Stimulated activated CD8-positive, alpha-beta memory T cell treated with anti-CD3 and anti-CD28 coated beads, Interleukin-7, amount 100 ng/mL, for 1 hour (primary cell): ENCODE measurements at places on chromosomes 3 and 15.

DNA sequence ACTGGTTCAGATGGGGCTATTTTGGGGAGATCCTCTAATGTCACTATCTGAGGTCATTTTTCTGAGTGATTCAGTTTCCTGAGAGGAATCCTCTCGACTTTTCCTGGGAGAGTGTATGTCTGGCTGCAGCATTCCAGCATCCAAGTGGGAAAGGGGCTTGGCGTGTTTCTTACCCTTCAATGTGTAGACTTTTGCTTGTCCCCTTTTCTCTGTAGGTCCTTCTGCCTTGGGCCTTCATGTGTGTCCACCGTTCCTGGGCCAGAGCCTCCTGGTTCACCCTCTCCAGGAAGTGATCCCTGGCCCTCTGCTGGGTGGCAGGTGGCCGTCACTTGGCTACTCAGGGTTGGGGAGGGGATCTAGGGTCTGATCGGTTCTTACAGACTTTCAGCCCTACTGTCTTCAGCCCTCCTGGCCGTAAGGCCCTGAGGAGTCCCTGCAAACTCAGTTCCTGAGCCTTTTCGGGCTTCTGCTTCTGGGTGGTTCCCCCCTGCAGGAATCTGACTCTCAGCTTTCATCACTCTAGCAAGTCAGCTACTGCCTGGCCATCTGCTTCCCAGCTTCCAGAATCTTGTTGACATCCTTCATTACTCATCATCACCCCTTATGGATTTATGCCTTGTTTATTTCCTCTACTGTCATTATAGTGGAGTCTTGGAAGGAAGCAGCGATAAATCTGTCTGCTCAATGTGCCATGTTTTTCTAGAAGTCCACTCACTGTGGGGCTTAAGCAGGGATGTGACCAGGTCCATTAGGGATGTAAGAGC lies 36.5 kb downstream of the GOLGA6L10 start:
- no peak for DNase-seq

DNA sequence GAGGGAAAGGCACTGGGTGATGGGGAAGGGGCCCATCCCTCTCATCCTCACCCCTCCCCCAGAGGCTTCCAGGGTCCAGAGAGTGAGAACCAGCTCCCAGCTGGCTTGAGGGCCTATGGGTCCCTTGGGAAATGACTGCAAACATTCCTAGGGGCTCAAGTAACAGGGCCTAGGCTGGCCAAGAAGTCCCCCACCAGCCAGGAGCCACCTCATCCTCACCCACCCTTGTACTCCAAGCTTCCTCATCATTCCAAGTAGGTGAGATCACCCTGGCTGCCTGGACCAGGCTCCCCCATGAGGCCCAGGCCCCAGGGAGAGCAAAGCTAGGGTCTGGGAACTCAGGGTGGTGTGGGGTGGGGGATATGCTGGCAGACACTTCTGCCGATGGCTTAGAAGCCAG lies 14.8 kb downstream of the LOXL1 start:
- DNase-seq, result no peak

DNA sequence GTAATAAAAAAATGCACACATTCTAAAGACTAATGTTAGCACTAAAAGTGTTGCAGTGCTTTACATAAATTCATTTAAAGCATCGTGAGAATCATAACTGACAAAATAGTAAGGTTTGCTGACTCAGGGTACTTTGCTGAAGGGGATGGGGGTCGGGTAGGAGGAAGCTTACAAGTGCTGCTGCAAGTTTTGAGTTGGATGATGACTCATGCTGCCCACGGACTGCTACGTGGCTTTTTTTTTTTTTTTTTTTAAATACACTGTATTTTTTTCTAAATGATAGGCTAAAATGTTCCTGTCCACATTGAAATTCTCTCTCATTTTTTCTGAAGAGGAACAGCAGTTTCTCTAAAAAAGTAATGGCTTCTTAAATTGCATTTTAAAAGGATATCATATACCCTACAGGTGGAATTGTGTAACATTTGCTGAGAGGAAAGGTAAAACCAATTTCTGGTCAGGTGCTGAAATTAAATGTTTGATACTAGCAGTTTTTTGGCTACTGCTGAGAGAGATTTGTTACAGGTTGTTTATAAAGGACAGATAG lies 2.2 kb downstream of the MAPK6 start:
- DNase-seq, result peak; percentile 34

DNA sequence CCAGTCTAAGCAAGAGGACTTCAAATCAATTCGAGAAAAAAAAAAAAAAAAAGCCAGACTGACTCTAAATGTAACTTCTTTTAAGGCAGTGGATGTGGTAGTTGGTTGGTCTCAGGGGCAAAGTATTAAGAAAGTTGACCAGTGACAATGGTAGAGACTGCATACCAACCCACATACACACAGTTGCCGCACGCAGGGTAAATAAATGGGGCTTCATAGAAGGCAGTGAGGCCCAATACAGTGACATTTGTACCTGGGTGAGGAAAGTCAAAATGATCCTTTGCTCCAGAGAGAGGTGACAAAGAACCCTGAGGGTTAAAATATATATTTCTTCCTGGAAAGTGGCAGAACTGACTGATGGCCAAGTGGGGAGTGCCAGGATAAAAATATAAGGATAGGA lies 100.8 kb upstream of the MEX3B start:
- DNase-seq, result no peak

DNA sequence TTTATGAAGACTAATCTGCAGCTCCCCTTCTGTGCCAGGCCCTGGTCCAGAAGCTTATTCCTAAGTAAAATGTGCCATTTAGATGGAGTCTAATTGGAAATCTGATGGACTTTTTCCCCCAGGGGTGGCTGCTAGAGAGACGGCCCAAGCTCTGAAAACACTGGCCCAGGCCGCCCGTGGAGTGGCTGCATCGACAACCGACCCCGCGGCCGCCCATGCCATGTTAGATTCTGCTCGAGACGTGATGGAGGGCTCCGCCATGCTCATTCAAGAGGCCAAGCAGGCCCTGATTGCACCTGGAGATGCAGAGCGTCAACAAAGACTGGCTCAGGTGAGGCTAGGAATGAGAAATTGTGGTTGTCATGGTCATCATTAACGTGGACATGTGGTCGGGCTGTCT lies 305.8 kb upstream of the TPM1 start:
- no peak for DNase-seq

DNA sequence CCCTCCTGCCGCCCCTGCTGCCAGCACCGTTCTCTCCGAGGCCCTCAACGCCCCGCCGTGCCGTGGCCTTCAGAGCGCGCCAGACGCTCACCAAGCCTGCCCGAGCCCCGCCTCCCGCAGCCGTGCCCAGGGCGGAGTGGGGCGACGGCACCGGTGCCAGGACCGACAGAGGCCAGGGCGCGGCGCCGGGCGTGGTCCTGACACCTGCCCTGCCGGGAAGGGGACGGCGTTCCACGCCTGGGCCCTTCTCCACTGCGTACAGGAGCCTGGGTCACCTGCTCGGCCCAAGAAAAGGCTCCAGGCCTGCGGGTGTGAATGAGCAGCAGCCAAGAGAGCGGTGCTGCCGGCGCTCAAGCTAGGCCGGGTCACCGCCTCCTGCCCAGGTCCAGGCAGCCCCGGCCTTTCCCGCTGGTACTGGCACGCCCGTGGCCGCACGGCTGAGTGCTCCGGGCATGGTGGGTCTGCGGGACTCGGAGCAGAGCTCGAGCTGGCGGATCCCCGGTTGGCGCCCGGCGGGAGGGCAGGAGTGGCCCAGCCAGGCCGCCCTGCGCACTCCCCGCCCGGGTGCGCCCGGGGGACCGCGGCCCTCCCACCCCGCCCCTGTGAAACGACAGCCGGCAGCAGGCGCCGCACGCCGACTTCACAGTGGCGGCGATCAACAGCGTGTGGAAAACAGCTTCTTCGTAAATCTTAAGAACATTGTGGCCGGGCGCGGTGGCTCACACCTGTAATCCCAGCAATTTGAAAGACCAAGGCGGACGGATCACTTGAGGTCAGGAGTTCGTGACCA lies 4.2 kb downstream of the OCA2 start:
- DNase-seq, result no peak

- DNase-seq, result no peak
Observed at GRCh38 chr15:63519041-63519440, 14.6 kb downstream of the USP3 start.

DNA sequence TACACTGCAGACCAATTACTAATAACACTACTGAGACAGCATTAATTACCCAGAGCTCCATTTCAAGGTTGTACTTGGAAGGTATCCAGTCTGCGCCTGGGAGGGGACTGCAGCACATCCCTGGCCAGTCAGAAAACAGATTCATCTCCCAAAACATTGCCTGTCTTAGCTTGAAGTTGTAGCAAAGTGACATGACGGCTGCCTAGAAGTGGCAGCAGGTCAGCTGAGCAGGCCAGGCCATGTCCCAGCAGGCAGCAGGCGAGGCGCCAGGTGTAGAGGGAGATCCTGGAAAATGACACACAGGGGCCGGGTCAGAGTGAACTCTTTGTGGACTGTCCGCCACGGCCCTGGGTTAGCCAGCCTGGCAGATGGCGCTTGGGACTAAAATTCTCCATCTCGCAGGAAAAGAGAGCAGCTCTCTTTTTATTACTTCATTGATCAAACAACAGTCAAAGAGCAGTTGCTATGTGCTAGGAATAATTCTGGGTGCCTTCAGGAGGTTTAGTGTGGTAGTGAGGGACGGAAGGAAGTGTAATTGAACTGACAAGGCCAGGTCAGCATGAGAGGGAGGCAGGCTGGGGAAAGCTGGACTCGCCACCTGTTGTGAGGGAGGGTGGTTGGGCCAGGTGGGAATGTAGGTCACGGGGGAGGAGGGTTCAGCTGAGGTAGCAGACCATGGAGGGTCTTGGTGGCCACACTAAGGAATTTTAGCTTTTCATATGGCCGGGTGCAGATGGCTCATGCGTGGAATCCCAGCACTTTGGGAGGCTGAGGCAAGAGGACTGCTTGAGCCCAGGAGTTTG lies 1.3 kb upstream of the MAP6D1 start:
- no peak for DNase-seq

DNA sequence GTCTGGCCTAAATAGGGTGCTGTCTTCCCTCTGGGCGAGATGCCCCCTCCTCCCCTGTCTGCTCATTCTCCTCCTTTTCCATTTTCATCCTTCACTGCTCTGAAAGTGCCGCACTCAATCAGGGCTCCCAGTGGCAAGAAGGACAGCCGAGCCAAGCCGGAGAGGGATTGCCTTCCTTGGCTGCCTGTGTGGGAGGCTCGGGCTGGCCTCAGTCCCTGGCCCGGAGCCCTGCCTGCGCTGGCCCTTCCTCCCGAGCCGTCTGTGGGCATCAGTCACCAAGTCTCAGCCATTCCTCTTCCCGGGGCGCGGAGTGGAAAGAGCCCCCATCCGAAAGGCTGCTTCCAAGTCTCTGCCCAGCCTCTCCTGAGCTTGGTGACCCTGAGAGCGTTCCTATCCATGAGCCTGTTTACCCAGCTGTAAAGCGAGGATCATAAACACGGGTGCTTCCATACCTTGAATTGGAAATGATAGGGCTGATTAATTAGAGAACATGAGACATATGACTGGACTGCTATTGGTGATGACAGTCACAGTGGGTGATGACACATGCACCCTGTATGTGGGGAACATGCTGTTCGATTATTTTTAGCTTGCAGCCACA lies 59.1 kb upstream of the TLE3 start:
- no peak for DNase-seq

DNA sequence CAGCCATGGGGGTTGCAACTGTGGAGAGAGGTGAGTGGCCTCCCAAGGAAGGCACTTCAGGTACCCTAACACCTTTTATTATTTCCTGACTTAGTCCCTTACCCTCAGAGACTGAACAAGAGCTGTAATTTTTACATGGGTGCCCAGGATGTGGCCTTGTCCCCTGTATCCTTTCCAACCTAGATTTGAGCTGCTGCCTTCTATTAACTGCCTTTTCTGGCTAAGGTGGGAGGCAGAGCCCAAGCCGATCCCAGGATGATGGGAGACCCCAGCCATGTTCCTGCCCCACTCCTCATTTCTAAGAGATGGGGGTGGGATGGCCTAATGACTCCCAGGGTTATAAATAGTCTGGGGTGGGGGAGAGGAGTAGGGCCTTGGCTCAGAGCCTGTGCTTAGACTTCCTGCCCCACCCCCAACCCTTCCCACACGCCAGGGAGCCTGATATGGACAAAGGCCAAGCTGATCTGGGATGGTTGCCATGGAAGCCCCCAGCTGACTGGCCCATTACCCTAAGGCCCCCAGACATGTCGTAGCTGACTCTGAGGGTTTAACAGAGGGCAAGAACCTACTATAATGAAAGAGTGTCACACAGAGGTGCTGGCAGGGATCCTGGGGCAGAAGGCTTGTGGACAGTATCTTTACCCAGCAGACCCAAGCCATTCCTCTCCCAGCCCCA lies 1.9 kb downstream of the KLHDC8B start:
- DNase-seq, result no peak

DNA sequence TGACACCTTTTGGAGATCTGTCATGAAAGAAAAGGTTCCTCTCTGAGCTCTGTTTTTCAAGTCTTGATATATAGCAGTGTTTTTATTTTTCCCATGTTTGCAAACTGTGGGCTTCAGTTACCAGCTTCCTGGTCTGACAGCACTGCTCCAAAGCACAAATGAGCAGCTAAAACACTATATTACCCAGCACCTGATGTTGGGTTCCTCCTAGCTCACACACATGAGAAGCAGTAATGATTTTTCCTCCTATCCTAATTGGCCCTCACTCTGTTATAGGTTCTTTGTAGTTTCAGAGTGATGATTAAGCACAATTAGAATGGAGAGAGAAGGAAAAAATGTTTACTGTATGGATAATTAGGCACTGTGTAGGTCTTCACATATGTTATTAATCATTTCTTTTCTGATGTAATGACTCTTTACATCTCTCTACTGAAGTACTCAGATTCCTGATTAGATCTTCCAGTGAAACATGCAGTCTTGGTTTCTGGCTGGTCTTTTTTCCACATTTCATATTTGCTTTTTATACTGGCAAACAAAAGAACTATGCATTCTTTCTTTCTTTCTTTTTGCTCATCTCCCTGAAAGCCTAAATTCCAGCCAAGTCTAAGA lies 939.7 kb downstream of the NSUN3 start:
- DNase-seq, result no peak

DNA sequence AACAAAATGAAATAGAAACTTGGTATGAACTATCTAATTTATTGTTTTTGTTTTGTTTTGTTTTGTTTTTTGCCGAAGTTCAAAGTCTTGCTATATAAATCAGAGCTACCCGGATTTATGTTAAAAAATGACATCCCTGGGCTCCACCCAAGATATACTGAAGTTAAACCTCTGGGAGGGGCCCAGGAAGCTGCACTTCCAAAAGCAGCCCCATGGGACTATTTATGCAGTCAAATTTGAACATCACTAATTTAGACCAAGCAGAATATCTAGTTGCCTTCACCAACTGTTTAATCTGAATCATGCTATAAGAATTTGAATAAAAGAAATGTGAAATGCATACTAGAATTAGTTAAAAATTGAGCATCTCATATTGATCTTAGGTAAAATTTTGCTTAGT lies 32.2 kb downstream of the PEX5L start:
- DNase-seq, result no peak

GRCh38 chr15:62145015-62145735 lies 19.9 kb downstream of the C2CD4B start:
- DNase-seq, result no peak

GRCh38 chr15:93358166-93359059 lies 269.4 kb upstream of the RGMA start:
- DNase-seq, result no peak

- no peak for DNase-seq
Observed at GRCh38 chr3:49872801-49873281, 3.1 kb upstream of the CAMKV start.

- DNase-seq, result no peak
Observed at GRCh38 chr3:87691109-87691508, 367.7 kb downstream of the CGGBP1 start.
